ENCODE measurements at places on chromosomes 4 and X. TPM values are rescaled to one million over a fixed set of nuclear protein-coding genes. Genes with fewer than 3 reads are reported as not detected.

Gene NPFFR2
- total RNA-seq = not detected

Gene AP1S2
- total RNA-seq = 17.6 TPM

Gene CWH43
- not detected for total RNA-seq

Gene ADGRG4
- not detected for total RNA-seq

Gene TLR6
- 3.1 TPM for total RNA-seq

Measured in subcutaneous preadipocyte (primary cell).